Stimulated activated CD4-positive, alpha-beta T cell treated with anti-CD3 and anti-CD28 coated beads, Interleukin-1b, Interleukin-23, amount 100 ng/mL, for 48 hours (primary cell): ENCODE measurements at places on chromosomes 3 and 15.

- DNase-seq, result peak; percentile 40
Measured at GRCh38 chr15:44194323-44195150, 534 bp downstream of the FRMD5 start.

- no peak for DNase-seq
Measured at GRCh38 chr3:192642651-192643050, 84.7 kb downstream of the FGF12 start.

DNA sequence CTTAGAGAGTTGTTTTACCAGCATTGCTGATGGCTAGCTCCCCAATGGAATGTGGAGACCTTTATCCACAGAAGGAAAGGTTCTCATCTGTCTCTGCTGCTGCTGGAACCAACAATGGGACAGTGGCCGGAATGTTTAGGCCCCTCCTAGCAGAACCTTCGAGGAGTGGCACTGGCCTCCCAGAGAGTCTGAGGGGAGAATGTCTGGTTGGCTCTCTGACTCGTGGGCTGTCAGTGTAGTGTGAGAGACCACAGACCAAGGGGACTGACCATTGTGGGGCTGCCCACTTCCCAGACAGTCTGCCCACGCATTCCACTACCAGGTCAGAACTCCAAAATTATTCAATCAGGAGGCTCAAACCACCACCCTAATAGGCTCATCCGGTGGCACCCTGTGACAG lies 5.1 kb downstream of the RASL12 start:
- no peak for DNase-seq

DNA sequence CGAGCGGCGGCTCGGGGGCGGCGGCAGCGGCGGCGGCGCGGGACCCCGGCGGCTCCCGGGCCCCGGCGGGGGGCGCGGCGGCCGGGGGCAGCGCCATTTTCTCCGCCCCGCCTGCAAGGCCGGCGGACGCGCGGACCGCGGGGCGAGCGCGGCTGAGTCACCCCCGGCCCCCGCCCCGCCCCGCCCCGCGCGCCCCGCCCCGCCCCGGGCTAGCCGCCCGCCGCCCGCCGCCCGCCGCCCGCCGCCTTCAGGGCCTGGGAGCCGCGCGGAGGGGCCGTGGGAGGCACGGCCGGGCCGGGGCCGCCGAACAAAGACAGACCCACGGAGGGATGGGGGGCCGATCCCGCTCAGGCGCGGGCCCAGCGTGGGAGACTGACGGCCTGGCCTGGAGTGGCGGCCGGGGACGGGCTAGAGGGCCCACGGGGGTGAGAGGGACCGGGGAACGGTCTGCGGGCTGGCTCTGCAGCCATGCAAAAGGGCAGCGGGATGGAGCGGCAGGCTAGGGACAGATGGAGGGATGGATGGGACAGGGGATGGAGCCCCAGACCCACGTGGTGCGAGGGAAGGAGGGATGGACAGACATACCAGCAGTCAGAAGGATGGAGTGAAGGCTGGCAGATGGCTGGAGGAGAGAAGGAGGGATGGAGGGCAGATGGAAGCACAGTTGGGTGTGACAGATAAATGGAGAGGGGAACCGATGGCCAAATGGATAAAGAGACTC lies at the start of gene EIF4E3:
EIF4E3 (minus strand) TSS at position 132 of the 721 bp plus-strand sequence; CDS start at position 97, 35 bp downstream.
- DNase-seq, result peak; percentile 16

DNA sequence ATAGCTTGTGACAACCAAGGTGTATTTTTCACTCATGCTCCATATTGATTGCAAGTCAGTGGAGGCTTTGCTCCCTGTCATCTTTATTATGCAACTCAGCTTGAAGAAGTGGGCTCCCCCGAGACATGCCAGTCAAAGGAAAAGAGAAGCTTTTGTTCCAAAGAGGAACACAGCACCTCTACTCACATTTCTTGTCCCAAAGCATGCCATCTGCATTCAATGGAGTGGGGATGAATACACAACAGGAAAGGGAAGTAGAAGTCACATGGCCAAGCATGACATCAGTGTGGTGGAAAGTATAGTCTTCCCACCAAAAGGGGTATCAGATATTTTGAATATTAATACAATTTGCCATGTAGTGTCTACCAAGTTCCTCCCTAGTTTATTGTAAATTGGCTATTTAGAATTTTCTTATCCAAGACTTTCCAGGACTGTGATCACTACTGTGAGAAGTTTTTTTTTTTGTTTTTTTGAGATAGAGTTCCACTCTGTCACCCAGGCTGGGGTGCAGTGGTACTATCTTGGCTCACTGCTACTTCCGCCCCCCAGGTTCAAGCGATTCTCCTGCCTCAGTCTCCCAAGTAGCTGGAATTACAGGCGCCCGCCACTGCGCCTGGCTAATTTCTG lies 114.5 kb downstream of the GMPS start:
- no peak for DNase-seq

DNA sequence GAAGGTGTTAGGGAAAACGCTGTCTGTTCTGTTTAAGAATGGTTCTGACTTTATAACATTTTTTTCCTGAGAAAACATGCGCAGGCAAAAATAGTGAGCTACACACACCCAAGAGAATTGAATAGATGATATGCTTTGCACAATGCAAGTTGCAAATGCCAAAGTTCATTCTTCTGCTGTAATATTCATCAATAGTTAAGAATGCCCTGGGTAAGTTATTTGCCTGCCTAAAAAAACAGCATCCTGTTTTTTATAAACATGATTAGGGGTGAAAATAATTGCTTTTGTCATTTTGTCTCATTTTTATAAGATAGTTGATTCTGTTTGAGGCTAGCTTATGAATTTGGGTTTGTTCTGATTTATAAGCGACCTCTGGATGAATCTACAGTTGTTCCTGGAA lies 99.4 kb downstream of the DTWD1 start:
- no peak for DNase-seq

GRCh38 chr3:48896936-48897335 lies 1.7 kb downstream of the SLC25A20 start:
- no peak for DNase-seq

DNA sequence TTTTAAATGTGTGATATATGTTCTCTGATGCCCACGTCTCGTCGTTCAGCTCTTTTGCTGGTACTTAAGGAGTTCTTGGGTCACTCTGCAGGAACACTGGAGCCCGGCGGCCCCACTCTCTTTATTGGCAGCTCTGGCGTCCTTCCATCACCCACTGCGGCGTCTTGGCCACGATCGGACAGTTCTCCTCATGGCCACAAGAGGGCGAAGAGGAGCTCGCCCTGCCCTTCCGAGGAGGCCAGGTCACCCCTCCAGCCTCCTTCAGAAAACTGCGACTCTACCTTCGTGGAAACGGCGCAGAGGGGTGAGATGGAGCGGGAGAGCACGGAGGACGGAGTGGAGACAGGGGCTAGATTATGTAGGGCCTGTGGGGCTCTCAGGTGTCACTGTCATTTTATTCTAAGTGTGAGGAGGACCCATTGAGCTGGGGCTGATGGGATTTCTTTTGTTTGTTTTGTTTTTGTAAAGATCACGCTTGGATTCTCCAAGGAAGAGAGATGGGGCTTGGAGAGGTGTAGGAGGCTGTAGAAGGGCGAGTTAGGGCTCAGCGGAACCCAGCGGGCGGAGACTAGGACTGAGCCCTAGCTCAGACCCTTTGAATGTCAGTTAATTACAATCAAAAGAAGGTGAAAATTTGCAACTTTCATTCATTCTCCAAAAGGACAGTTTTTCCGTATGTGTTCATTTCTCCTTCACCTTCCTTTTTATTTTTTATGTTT lies 28.0 kb upstream of the GABRA5 start:
- peak; percentile 2 for DNase-seq

GRCh38 chr3:65857327-65857726 lies 181.4 kb downstream of the MAGI1 start:
- no peak for DNase-seq

GRCh38 chr3:25306066-25306465 lies 122.0 kb upstream of the RARB start:
- DNase-seq, result no peak

DNA sequence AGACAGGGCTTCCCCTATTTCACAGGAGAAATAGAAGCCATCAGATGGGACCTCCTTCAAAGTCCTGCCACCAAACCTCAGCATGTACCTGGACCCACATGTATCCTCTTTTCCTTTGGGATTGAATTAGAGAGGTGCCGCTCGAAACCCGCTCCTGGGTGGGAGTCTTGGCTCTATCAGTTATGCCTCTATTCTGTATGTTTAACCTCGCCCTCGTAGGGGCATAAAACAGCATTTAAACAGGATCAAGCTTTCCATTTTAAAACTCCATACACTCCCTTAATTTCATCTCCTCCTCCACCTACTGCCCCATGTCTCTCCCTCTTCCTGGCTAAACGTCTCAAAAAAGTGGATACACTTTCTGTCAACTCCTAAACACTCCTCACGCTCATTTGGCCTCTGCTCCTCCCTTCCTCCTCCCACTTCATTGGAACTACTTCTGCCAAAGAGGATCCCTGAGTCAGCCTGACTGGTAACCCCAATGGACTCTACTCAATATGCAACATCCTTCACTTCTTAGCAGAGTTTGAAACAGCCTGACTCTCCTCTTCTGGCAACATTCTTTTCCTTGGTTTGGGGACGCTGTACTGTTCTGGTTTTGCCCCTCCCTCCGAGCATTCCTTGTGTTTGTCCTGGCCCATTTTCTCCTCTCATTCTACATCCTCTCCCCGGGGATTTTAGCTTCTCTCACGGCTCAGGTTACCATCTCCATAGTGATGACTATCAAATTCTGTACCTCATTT lies 23.0 kb upstream of the MUC20 start:
- no peak for DNase-seq

DNA sequence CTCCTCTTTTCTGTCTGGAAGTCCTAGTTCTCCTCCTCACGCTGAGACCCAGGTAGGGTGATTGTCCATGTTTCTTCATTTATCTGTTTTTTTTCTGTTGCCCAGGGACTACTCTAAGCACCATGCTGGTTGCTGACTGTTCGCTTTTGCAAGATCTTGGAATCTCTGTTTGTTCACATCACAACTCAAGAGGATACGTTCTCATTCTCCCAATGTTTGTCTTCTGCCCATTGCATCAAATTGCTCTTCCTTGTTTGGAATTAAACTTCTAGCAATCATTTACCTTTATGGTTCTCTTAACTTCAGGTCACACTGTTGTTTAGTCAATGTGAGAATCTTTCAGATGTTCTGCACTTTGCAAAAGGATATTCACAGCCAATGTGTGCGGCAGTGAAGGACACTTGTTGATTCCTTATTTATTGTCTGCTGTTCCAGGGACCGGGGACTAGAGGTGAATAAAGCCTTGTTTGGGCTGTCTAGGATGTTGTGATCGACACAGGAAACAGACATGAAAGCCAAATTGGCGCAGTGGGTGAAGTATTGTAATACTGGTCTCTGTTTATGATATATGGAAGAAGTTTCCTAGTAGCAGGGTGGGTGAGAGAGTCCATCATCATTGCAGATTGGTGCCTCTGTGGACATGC lies 24.5 kb downstream of the LPP start:
- DNase-seq, result no peak
